ENCODE measurements at places on chromosomes 5 and 9.
A peak's percentile ranks its signal among the peaks of the same experiment; 100 is the strongest.

DNA sequence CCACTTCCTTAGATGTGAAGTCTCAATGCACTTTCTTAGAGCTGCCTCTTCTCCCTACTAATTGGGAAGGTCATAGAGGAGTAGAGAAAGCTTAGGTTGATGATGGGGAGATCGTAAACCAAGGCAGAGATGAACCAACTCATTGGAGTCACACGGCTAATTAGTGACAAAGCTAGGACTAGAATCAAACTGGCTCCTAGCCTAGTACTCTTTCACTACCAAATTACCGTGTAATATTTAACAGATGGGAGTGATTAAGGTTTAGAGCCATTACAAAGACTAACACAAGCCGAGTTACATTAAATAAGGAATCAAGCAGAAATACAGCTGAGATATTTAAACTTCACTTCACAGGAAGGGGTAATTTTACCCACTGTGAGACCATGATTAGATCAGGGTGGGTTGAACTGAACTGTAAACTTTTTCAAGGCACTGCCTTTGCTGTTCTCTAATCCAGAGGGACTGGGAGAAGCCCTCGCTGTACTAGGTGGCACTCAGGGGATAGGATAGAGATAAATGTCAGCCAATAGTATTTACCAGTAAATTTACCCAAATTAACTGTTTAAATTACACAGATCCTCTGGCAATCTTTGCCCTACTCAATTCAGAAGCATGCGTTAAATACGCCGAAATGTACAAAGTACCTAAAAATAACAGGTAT is 166.4 kb upstream of the PIK3R1 start:
- no peak for DNase-seq

GRCh38 chr5:72074251-72074650 is 33.0 kb upstream of the MAP1B start:
- no peak for DNase-seq

DNA sequence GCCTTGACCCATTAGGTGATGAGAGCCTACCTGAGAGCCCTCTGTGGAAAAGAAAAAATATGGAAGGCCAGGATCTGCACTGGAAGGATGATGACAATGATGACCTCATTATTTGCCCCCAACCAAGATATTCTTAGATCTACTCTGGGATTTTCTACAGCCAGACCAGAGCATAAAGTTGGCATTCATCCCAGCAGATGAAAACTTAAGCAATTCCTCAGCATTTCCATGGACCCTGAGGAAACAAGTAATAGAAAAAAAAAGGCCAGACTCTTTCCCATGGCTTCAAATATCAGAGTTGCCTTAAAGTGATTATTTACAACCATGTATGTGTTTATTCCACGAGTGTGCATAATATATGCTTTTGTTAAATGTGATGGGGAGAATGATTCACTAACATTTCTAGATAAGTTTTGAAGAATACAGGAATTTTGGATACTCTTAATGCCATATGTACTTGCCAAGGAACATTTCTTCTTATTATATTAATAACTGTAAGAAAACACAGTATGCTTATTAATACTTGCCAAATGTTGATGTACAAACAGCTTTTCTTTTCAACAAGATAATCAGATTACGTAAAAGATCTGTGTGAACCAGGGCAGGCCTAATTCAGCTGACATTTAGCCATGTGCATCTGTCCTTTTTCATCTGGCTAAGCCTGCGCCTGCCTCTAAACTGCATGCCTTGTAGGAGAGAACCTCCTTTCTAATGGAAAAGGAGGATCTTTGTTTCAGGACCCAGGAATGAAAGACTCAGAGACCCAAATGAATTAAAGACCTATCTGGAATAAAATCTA is 94.8 kb downstream of the ARRDC3 start:
- no peak for DNase-seq

DNA sequence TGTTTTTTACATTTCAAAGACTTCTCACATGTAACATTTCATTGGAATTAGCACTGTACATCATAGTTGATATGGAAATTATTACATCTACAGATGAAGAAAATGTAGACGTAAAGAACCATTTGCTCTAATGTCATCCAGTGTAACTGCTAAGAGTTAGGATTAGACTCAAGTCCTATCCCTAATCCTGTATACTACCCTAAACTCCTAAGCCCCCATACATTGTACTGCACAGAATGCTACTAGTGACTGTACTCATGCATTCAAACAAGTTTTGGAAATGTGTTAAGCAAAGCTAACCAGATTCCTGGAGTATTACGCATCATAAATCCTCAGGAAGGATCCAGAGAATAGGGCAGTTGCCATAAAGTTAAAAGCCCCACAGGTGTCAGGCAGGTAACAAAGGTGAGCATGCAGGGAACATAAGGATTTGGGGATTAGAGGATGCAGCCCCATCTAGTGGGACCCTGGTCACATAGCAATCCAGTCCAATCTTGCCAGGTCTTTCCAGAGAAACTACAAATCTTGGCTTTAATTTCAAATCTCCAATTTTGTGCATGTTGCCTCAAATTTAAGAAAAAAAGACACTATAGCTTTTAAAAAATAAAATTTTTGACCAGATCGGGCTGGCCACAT is 32.0 kb downstream of the HAVCR1 start:
- peak; percentile 17 for DNase-seq

DNA sequence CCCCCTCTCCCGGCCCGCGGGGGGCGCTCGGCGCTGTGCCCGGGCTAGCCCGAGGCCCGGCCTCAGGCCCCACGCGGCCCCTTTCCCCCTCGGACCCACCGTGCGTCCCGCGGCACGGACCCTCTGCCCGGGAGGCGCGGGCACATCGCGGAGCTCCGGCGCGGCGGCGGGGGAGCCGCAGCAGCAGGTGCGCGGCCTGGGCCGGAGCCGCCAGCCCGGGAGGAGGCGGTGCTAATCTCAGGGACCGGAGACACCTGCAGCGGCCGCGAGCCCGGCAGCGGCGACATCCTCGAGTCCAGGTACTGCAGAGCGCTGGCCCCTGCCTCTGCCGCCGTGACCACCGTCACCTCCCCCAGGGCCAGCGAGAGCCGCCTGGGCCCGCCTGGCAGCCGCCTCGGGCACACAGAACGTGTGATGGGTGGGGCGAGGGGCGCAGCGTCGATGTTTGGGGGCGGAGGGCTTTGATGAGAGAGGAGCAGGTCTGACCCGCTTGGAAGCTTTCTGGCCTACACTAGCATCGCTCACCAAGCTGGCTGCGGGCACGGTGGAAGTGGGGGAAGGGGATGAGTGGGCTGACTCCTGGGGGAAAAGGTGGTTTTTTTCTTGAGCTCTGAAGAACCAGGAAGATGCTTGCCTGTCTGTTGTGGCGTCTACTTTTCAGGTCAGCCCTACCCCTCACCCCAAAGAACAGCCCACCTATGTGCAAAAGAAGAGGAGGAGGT is 524 bp downstream of the CYFIP2 start:
- peak; percentile 58 for DNase-seq

DNA sequence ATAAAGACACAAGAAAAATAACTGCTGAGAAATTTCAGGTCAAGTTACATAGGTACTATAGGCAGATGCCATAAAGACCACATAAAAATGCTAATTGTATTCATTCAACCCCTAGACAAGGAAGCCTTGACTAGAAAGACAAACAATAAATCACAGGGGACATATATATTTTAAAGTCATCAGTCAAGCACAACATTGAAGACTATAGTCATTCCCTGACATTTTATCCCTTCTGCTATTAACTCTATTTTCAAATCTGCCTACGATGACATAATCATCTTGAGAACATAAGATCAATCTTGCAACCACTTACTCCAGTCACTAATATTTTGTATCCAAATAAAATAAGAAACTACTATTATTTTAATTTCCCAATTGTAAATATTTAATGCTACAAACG is 38.3 kb downstream of the FAM13B start:
- DNase-seq, result no peak

GRCh38 chr9:77876091-77876490 is 155.5 kb downstream of the GNAQ start:
- DNase-seq, result no peak

- DNase-seq, result no peak
These were observed 21.7 kb downstream of the TCF7 start for GRCh38 chr5:134136221-134136631.

DNA sequence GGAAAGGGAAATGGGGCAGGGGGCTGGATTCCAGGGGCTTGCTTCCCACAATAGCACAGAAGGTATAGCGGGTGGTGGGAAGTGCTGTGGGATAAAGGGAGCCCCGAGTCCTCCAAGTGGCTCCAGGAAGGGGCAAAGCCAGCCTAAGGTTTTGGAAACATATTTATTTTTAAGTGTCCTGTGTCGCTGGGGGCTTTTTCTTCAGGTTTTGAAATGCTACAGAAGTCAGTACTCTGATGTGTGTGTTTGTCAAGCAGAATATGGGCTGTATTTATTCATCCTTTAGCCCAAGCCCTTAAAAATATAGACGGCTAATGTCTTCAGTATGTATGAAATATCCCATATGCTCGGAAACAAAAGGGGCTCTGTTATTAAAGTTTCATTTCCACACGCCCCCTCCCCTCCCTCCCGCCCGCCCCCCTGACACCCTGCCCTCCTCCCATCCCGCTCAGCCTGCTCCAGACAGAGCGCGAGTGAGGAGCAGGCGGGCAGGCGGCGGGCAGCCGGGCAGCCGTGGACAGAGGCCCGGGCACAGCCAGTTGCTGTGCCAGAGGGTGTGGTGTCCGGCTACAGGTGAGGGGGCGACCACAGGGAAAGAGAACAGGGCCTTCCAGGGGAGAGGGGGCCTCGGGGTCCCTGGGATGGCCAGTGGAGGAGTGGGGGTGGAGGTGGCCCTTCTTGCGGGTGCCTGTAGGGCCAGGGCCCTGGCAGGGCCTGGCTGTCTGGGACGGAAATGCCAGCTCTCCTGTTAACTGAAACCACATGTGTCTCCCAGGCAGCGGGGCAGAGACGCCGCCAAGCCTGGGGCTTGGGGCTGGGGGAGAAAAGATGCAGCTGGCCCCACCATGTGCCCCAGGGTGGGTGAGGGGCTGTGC is 39.6 kb upstream of the SYNPO start:
- DNase-seq, result no peak

GRCh38 chr5:139022528-139022927 is 147.4 kb upstream of the LRRTM2 start:
- DNase-seq, result no peak

DNA sequence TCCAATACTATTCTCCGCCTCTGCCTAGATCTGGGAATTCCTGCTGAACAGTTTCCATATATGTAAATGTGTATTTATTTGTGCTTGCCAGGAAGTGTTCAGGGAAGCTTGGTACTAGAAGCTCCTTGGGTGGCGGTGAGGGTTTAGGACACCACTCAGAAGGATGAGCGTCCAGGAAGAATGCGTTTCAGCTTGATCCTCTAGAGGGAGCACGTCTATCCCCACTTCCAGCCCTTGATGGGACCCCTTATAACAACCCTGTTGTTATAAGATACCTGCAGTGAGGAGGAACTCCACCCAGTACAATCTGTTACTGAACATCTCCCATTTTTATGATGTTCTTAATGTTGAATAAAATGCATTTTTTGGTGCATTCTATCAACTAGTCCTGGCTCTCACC is 88.9 kb downstream of the CYFIP2 start:
- no peak for DNase-seq

DNA sequence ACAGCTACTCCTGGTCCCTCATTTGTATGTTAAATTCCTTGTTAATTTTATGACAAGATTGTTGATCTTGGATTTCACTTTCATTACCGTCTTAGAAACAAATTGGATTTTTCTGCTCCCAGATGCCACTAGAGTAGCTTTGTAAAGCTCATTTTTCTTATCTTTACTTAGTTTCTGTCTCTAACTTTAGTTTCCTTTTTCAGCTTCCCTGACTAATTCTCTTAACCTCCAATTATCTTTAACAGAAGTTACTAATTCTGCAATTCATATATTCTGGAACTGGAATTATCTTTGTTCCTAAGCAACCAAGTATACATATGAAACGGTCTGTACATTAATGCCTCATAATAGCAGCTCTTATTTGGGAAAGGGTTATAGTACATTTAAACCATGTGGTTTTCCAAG is 16.7 kb downstream of the ITGA1 start:
- no peak for DNase-seq

DNA sequence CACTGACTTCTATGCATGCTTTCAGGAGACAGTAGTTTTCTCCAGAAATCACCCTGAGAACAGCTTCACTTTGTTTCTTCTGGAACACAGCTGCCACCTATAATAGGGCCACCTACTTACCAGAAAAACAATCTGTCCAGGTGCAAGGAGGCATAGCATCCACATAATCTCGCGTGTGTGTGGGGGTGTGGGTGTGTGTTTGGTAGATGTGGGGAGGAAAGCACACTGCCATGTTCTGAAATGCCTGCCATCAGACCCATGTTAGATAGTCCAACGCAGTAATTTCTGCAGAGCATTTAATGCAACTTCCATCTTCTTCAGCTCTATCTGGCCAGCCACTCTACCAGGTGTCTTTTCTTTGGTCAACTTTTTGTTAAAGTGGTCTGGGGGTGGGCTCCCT is 102.9 kb downstream of the ACER2 start:
- no peak for DNase-seq

DNA sequence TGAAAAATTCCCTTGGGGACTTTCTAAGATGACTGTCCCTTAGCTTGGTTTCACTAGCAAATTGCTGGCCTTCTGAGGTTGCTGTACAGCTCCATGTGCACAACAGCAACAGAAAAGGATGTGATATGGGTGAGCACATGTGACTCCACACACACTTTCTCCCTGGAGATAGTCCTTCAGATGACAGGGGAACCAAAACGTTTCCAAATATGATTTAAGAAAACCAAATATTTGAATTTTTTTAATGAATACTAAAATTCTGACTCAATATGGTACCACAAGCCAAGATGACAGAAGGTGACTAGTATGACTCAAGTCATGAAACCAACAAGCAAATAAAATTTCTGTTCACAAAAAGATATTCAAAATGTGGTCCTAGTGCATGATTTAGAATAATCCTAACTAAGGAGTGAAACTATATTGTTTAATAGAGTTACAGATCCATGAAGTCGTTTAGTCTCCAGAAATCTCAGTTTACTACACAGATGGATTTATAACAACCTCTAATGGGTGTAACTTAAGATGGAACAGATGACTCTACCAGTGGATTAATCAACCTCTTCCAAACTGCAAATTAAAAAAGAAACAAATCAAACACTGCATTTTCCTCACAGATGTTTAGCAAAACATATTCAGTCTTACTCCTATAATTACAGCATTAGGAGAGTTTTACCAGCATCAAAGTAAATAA is 144.8 kb upstream of the PIK3R1 start:
- no peak for DNase-seq

DNA sequence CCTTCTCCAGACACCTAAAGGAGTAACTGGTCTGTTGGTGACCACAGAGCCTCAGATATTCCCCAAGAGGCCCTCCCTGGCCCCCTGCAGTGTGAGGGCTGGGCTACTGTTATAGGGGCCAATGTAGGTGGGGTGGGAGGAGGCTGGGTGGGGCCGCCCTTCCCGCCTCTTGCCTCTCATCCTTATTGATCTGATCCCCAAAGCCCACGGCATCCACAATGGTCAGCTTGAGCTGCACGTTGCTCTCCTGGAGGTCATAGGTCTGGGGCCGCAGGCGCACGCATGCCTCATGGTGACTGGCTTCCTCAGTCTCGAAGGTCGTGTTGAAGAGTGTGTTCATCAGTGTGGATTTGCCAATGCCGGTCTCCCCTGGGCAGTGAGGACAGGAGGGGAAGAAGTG is 13.0 kb downstream of the SEPTIN8 start:
- no peak for DNase-seq

GRCh38 chr5:179836225-179837019 is 15.7 kb downstream of the SQSTM1 start:
- peak; percentile 77 for DNase-seq

Measured in CD4-positive, alpha-beta T cell treated with Interleukin-10 for 1 hour (primary cell).